GM04503 (cell line): ENCODE measurements at places on chromosomes 6 and 20.

- no peak for DNase-seq
Measured at GRCh38 chr20:64009811-64010387, 26.1 kb upstream of the C20orf204 start.

GRCh38 chr6:129280749-129281148 lies 397.8 kb downstream of the LAMA2 start:
- DNase-seq = no peak

DNA sequence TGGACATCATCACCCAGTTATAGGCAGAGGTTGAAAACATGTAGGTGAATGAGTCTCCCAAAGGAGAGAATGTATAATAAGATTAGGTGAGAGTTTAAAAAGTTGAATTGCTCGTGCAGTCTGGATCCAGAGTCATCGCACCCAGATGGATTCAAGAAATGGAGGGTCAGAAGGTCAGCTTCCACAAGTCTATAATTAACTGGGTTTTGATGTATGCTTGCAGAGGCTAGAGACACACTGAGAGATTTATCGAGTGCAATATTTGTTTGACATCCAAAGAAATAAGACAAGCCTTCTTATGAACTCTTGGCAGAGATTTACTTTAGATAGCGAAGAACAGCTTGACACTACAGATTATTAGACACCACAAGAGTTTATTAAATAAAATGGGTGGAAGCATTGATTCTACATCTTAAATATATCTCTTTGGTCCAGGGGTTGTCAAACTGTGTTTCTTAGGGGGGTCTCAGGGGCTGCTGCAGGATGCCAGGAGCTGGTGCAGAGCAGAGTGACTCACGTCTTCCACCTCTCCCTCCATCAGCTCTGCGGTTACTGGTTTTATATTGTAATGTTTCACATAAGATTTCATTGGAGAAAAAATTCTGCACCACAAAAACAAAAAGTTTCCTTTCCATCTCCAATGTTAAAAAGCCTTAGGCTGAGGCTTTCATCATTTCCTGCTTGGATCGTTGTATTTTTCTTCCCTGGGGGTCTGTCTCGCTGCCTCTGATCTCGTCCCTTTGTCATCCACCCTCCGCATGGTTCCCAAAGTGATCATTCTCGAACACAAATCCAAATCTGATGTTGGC lies 176.2 kb upstream of the AHI1 start:
- no peak for DNase-seq

- no peak for DNase-seq
Measured at GRCh38 chr20:62155428-62156253, 12.1 kb downstream of the SS18L1 start.

- no peak for DNase-seq
Measured at GRCh38 chr6:41164551-41165120, 1.7 kb upstream of the TREM2 start.

GRCh38 chr20:50267041-50267865 lies 76.6 kb downstream of the CEBPB start:
- DNase-seq = peak; percentile 62

- DNase-seq = no peak
Measured at GRCh38 chr6:28303570-28303969, 22.2 kb downstream of the PGBD1 start.

GRCh38 chr6:43915986-43916923 lies 146.2 kb downstream of the VEGFA start:
- DNase-seq = no peak

DNA sequence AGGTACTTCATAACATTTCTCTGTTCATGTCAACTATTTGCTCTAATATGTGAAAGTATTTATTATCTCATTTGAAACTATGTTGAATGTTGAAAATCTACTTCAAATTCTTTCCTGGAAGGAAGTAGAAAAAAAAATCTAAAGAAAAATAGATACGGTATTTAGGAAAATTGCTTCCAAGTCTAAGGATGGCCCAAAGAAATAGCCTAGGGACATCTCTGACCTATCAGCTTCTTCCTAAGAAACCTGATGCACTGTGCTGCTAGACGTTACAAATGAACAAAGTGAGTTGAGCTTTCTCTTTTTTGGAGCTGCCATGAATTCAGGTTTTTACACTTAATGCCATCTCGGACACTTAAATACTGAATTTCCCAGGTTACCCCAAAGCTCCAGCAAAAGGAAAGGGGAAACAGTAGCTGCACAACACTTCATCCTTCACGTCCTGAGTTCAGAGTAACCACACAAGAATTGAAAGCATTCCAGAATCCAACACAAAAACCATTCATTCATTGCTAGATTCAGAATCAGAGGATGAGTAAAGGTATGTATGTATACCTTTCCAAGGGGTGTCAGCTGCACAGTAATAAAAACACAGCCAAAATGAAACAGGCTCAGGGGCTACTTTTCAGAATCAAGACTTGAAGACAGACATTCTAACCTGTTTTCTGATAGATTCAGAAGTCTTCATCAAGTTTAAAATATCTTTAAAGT lies 7.9 kb downstream of the RMND1 start:
- no peak for DNase-seq

- DNase-seq = no peak
Measured at GRCh38 chr20:41095110-41095969, 42.0 kb upstream of the PLCG1 start.

DNA sequence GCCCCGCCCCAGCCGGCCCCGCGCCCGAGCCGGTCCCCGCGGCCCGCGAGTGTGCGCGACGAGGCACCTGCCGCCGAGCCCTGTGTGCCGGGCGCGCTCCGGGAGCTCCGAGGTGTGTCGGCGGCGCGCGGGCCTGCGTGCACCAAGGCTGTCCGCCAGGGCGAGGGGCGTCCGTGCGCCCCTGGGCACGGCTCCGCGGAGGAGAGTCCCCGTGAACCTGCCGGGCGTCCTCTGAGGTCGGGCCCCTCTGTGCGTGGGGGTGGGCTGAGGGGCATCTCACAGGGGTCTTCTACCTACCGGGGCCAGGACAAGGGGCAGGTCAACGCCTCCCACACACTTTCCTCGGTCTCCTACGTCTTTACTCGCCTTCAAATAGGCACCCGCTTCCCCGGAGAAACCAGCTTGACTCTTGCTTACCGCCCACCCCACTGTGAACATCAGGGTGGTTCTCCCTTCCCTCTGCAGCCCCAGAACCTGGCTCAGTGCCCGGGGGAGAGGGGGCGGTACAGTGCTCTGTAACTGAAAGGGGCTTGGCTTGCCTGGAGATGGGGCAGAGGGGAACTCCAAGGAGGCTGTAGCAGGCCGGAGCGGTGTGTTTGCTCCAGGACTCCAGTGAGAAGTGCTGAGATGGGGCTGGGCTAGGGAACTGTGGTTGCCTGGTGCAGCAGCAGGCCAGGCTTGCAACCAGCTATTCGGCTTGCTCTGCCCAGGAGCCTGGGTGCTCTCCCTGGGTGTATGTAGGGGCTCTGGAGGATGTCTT lies at the start of gene SAMD10:
Gene SAMD10, minus strand, starts transcription at position 86 of the 760 bp plus-strand sequence. CDS start 175 bp downstream, outside the sequence.
- no peak for DNase-seq

GRCh38 chr20:48159145-48160008 lies 374.1 kb upstream of the SULF2 start:
- DNase-seq = no peak

DNA sequence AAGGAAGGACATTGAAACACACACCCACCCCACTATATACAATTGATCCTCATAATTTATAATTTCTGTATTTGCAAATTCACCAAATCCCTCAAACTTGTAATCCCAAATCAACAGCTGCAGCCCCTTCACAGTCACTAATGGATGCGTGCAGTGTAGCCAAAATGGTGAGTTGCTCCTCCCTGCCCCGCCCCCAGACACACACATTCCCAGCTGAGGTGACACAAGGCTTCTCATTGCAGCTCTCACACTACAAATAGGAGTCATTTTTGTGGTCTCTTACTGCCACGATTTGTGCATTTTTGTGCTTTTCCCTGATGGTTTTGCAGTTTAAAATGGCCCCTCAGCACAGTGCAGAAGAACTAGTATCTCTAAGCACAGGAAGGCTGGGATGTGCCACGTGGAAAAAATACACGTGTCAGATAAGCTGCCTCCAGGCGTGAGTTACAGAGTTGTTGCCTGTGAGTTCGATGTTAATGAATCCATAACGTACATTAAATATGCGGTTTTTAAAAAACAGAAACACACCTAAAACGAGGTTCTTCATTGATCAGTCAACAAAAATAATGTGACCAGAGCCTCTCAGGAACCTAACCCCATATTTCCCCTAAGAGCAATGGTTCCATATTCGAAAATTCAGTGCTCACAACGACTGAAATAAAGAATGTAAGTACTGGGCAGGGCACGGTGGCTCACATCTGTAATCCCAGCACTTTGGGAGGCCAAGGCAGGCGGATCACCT lies 8.2 kb downstream of the ATP9A start:
- DNase-seq = no peak

GRCh38 chr6:32406857-32407256 lies at the start of gene BTNL2:
Gene BTNL2, minus strand, starts transcription at chr6:32407181. Its CDS starts 58 bp downstream, at chr6:32407123.
- DNase-seq = no peak

- DNase-seq = peak; percentile 50
Measured at GRCh38 chr6:156686995-156687788, 90.0 kb upstream of the ARID1B start.

DNA sequence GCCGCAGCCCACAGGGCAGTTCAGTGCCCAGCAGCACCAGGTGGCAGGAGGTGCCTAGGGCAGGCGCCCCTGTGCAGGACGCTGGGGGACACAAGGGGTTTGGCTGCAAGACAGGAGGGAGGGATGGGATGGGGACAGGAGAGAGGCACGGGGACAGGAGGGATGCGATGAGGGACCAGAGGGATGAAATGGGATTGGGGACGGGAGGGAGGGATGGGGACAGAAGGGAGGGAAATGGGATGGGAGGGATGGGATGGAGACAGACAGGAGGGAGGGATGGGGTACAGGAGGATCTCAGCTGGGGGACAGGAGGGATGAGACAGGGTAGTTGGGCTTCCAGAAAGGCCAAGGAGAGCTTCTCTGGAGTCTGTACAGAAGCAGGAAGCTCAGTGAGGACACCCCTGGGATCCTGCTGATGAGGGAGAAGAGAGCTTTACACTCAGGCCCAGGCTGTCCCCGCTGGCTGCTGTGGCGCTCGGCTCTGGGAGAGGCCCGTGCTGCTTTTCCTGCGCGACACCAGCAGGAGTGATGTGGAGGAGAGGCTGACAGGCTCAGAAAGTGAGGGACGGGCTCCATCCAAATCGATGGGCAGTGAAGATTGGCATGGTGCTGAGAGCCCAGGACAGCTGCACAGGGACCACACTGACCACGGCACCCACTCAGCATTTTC lies 400.8 kb downstream of the SMOC2 start:
- no peak for DNase-seq

DNA sequence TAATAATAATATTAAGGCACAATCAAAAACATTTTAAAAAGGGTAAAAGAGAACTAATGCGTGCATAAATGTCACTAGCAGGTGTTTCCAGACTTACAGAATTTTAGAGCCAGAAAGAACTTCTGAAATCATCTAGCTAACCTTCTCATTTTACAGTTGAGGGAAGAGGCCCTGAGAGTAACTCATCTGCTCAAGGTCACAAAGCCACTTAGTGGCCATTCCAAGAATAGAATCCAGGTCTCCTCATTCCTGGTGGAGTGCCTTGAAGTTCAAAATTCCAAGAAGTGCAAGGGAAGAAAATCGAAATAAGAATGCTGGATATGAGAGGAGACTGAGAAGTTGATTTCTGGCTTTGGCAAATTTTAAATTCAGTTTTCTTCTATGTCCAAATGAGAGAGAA lies 3.2 kb upstream of the KIAA0408 start:
- no peak for DNase-seq

- DNase-seq = no peak
Measured at GRCh38 chr20:16975682-16976081, 227.5 kb downstream of the OTOR start.

DNA sequence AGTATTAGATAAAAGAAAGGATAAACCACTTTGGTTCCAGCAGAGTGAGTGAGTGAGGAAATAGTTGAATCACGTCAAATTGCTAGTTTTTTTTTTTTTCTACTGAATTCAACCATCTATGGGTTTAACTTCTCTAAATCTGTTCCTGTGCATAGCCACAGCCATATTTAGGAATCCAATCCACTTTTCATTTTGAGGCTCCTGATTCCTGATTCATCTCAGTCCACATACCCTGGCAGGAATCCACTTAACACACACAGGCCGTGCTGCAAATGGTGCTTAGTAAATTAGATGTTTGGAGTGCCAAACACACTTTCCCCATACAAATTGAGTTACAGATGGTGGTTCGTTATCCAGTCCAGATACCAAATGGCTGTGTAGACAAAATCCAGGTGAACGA lies 220.3 kb downstream of the ALDH8A1 start:
- no peak for DNase-seq

GRCh38 chr6:31246051-31246521 lies 25.8 kb downstream of the HLA-C start:
- peak; percentile 62 for DNase-seq

- no peak for DNase-seq
Measured at GRCh38 chr6:6320901-6321300, 439 bp upstream of the F13A1 start.

GRCh38 chr6:15254070-15254975 lies 8.5 kb downstream of the JARID2 start:
- DNase-seq = no peak

DNA sequence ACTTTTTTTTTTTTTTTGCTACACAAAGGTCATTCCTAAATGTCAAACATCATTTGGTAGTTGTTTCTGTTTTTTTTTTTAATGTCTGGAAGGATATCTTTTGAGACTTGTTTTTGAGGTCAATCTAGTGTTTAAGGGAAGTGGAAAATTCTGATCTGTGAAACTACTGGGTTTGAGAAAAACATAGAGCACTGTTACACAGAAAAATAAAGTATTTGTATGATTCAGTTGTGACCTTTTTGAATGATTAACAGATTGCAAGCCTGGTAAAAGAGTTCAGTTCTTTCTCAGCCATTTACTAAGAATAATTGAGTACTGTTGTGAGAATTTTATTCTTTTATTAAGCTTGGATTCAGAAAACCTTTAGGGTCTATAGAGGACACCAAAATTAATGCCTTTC lies 276.7 kb downstream of the ADGRB3 start:
- DNase-seq = no peak

DNA sequence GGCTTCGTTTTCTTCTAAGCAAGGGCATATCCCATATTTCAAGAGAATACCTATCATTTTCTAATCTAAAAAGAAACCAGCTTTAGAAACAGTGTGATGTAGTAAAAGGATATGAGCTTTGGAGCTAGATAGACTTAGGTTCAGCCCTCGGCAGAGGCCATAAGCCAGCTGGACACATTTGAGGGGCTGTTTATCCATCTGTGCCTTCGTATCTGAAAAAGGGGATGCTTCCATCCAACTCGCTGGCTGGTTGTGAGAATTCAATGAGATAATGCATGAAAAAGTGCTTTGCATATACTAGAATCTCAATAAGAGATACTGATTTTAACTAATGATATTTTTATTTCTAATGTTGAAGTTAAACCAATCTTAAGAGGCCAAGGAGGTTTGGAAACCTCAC lies 58.0 kb downstream of the PRL start:
- DNase-seq = no peak

DNA sequence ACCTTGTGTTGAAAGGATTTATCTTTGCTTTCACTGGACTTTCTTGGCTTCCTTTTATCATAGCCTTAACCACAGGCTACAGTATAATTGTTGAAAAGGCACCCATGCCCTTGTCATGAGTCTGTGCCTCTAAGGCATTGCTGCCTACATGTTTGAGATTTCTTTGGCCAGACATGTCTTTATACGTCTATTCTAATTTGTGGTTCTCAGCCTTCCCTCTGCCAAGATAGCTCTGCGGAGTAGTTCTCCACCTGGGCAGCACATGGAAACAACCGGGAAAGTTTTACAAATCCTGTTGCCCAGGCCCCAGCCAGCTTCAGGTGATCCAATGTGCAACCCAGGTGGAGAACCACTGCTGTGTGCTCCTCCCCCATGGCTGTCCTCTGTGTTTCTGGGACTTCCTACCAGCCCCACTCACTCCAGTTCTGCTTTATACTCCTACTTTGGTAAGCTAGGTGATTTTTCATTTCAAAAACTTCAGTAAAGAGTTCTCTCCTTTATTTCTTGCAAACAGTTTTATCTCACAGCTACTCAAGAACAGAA lies 159.6 kb upstream of the MYLIP start:
- no peak for DNase-seq
